ENCODE measurements at places on chromosomes 3 and 15. TPM values are rescaled to one million over a fixed set of nuclear protein-coding genes. Genes with fewer than 3 reads are reported as not detected.

Gene ABHD10
- 17.1 TPM for total RNA-seq

Gene PPARG
- 44.2 TPM for total RNA-seq

Gene ISL2
- total RNA-seq, result not detected

Gene MYO5A
- total RNA-seq, result 11.9 TPM

Gene ILDR1
- 4.6 TPM for total RNA-seq

Gene GOLGA6L1
- not detected for total RNA-seq

Gene GOLGA6A
- total RNA-seq, result not detected

Gene DMXL2
- total RNA-seq, result 48.1 TPM

Gene TMEM158
- 3.1 TPM for total RNA-seq

Gene RAB43
- total RNA-seq, result 10.1 TPM

Gene KBTBD12
- 3.4 TPM for total RNA-seq

Gene IL20RB
- 0.52 TPM for total RNA-seq

- DNase-seq, result no peak
These were observed 38.0 kb downstream of the CCR3 start for GRCh38 chr3:46280105-46280797.

DNA sequence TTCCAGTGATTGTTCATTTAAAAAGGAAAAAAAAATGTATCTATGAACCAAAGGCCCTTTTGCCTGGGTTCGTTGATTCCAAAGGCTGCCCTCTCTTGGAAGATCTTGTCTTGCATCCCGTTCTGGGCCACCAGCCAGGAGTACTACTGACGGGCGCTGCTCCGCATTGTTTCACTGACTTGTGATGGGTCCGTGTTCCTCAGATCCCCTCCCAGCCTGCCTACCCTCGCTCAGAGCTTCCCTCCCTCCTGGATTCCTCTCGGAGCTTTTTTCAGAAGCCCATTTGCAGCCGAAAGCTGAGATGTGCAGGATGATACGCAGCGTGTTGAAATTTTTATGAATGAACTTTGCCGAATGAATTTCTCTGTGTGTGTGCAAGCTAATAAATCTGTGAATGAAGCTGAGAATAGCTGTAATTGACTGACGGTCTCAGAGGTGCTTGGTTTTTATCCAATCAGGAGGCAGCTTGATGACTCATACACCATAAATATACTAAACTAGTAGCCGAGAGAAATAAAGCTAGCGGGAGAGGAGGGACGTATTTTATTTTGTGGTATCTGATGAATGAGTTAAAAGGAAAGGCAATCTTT is at the start of gene SHC4:
TSS of gene SHC4 (minus strand) at position 396 of the 590 bp plus-strand sequence. CDS start 904 bp downstream, outside the sequence.
- DNase-seq, result peak; percentile 31

- DNase-seq, result no peak
These were observed 4.0 kb downstream of the INAFM2 start for GRCh38 chr15:40327457-40327856.

DNA sequence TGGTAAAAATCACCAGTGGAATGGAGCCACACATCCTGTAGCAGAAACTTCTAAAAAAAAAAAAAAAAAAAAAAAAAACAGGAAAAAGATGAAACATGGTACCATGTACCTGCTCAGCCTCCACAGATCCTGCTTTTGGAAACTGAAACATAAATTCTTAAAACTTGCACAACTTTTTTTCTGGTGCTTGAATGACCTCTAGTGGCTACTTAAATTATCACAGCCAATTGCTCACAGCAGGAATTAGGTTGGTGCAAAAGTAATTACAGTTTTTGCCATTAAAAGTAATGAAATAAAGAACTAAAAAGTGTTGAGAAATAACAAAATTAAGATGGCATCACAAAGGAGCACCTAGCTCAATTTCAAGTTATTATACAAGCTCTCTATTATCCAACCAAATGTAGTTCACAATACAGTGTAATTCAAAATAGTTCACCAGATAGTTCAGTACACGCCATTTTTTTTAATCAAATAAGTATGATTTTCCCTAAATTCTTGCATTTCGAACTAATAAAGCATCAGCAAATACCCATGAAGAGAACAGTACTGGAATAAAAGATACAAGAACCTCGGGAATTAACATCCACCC is 80.6 kb downstream of the ULK4 start:
- DNase-seq, result no peak

GRCh38 chr3:34725774-34726173 is 913.6 kb upstream of the ARPP21 start:
- no peak for DNase-seq

DNA sequence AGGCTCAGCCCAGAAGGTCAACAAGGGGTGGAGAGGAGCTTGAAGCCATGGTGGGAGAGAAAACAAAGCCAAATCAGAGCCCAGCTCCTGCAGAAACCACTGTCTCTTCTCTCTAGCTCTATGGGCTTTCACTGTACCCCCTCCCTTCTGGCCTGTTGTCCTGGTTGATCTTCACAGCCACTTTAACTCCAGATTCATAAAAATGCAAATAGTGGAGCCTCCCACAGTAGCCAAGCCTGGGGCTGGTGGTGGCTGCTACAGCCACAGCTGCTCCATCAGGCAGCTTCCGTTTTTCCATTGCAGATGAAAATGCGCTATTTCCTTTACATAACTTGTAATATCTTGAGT is 20.7 kb upstream of the CAV3 start:
- no peak for DNase-seq

DNA sequence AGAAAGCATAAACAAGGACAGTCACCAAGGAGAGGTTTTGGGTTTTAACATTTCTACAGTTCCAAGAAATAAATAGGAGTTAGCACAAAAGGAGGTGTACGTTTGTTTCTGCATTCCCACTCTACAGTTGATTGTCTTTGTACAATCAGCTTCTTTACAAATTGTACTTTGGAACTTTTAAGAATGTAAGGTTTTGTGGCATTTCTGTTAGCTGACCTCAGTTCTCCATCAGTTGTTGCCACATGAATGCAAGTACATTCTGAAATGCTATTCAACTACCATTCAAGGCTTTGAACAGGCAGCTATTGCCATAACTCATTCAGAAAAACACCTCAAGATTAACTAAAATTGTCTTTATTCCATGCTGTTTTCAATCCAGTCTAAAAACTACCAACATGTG is 253.2 kb upstream of the UBE2E1 start:
- no peak for DNase-seq

DNA sequence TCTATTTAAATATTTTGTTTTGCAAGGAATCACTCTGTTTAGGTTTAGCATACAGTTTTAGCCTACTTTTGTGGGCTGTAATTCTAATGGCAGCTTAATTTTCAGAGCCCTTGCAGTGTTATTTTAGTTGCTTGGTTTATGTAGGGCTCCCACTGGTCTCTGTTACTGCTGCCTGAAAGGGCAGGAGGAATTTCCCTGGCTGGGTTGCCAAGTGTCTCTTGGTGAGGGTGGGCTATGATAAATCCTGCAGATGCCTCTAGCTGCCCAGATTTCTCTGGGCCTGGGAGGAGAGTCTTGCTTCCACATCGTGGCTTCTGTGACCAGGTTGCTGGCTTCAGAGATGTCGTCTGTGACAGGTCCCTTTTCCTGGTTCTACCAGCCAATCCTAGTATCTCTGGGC is 36.2 kb downstream of the ILDR1 start:
- no peak for DNase-seq

DNA sequence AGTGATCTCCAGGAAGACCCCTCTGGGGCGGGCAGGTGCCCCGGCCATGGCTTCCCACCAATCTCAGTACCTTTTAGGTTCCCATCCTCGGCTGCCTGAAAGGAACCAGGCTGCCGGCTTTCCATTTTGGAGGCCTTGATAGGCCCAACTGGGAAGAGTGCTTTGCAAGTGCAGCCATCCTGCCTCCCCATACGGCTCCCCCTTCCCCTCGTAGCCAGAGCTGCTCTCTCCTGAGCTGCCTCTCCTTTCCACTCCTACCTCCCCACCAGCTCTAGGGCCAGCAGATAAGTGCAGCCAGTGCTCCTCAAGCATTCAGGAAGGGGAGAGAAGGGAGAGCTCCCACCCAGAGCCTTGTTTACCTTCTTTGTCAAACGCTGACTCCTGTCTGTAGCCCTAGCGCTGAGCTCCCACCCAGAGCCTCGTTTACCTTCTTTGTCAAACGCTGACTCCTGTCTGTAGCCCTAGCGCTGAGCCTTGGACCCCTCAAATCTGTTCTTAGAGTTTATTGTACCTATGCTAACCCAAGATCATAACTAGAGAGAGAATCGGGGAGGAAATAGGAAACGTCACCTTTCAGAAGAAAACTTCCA is 133.0 kb downstream of the LRRK1 start:
- DNase-seq, result no peak

GRCh38 chr3:138854204-138854603 is 19.5 kb upstream of the PIK3CB start:
- no peak for DNase-seq

DNA sequence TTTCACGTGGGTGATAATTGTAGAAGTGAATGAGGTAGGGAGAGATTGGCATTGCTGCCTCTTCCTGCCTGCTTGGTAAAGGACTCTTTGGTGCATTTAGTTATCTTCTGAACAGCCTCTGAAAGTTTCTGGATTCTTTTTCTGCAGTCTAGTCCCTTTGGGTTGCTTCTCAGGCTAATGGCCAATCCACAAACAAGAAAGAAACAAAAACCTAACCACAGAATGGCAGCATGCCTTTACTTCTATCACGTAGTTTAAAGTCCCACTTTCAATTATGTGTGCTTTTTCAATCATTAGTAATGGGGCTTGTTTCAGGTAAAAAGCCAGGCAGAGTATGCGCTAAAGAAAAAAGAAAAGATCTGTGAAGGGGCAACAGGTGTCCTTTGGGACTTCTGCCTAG is 7.4 kb downstream of the FGF12 start:
- DNase-seq, result no peak

- DNase-seq, result peak; percentile 40
These were observed 43.2 kb downstream of the EPHB3 start for GRCh38 chr3:184604615-184605290.

GRCh38 chr3:187979564-187979963 is 174.4 kb upstream of the LPP start:
- no peak for DNase-seq

- peak; percentile 46 for DNase-seq
These were observed 106.6 kb upstream of the TMC3 start for GRCh38 chr15:81480645-81481053.

GRCh38 chr3:176789947-176790346 is 407.3 kb downstream of the TBL1XR1 start:
- DNase-seq, result no peak

DNA sequence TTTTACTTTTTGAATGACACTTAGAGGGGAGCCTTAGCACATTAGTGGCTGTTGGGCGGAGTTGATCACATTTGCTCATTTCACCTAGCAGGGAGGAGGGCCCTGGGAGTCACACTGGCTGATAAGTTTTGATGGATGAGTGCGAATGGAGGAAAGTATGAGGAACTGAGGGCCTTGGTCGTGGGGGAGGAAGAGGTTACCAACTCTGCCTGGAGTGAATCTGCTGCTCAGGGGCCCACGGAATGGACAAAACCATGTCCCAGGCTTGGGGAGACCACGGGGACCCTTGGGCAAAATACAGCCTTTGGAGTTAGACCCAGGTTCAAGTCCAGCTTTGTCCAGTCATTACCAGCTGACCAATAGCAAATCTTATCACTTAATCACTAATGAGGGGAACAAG is 5.1 kb upstream of the FLNB start:
- DNase-seq, result no peak

GRCh38 chr15:26475554-26475953 is 297.3 kb downstream of the GABRB3 start:
- DNase-seq, result no peak

DNA sequence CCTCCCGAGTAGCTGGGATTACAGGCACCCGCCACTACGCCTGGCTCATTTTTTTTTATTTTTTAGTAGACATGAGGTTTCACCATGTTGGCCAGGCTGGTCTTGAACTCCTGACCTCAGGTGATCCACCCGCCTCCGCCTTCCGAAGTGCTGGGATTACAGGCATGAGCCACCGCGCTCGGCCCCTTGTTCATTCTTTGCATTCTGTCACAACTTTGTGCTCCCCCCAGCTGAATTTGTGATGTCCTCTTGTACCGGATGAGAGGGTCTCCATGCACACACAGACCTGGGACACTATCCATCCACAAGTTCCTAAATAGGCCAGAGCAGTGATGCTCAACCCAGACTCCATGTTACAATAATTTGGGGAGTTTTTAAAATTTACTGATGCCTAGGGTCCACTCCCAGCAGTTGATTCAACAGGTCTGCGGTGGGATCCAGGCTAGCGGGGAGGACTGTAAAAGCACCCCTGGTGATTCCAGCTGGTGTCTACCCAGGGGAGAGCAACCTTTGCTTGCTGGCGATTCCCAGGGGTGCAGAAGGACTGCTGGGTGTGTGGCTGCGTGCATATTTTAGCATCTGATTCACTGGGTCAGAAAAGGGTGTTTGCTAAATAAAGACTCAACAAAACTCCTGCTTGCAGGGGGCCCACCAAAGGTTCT is 1.0 kb downstream of the RASSF1 start:
- no peak for DNase-seq

- DNase-seq, result no peak
These were observed 19.8 kb downstream of the RAB7A start for GRCh38 chr3:128745742-128746141.

- DNase-seq, result no peak
These were observed 93.3 kb downstream of the ADAMTSL3 start for GRCh38 chr15:83747050-83747717.

DNA sequence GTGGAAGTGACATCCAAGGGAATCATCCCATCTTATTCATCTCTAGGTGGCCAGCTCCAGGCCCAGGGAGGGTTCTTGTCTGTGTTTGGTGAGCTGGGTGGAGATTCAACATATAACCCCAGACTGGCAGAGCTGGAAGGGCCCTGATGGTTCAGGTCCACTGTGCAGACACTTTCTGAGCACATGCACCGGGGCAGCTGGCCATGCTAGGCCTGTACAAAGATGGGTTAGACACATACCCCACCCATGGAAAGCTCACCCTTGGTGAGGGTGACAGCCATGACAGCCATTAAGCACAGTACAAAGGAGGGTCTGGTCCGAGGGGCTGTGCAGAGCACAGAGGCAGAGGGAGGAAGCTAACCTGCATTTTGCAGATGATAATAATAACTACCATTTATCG is 100.4 kb downstream of the CORO2B start:
- no peak for DNase-seq
